NCI-H345 (cell line): ENCODE measurements at places on chromosomes 12 and 14.
A peak's percentile ranks its signal among the peaks of the same experiment; 100 is the strongest.

GRCh38 chr14:22314183-22314820 is 274.7 kb downstream of the DAD1 start:
- DNase-seq, result peak; percentile 4

DNA sequence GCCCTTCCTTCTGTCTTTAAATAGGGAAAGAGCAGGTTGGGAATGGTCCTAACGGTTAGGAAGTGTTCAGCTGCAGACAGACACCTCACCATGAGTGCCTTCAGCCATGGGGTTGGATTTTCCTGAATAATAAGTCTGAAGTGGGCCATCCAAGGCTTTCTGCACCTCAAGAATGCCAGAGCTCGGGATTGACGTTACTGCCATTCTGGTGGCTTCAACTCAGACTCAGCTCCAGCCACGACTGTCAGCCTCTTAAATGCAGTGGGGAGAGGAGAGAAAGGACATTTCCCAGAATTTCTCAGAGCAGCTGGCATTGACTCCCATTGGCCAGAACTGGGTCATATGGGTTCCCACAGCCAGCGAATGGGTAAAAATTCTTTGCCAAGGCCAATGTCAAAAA is 363.4 kb downstream of the MED13L start:
- no peak for DNase-seq

GRCh38 chr12:129530984-129531383 is 372.8 kb downstream of the TMEM132D start:
- DNase-seq, result no peak

DNA sequence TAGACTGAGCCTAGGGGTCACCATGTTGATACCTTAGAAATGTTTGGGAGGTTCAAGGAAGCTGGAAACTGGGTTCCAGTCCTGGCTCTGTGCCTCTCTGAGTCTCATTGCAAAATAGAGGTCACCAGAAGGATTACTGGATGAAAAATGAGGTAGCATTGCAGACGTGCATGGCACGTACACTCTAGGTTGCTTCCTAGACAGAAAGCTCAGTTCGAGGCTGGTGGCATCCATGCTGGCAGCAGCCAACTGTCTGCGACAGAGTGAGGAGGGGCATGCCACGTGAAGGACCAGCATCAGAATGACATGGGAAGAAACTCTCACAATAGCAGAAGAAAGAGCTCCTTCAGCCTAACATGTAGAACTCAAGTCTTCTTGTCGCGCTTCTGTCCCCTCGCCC is 4.6 kb upstream of the CYP46A1 start:
- DNase-seq, result no peak

DNA sequence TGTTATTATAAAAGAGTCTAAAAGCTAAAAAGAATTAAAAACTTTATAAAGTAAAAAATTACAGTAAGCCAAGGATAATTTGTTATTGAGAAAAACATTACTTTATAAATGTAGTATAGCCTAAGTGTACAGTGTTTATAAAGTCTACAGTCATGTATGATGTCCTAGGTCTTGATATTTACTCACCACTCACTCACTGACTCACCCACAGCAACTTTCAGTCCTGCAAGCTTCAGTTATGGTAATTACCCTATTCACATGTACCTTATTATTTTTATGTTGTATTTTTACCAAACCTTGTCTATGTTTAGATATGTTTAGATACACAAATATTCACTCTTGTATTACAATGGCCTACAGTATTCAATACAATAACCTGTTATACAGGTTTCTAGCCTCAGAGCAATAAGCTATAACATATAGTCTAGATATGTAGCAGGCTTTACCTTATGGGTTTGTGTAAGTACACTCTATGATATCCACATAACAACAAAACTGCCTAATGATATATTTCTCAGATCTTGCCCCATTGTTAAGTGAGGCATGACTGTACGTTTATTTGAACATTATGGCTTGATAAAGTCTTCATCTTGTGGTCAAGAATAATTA is 113.7 kb upstream of the KITLG start:
- no peak for DNase-seq

DNA sequence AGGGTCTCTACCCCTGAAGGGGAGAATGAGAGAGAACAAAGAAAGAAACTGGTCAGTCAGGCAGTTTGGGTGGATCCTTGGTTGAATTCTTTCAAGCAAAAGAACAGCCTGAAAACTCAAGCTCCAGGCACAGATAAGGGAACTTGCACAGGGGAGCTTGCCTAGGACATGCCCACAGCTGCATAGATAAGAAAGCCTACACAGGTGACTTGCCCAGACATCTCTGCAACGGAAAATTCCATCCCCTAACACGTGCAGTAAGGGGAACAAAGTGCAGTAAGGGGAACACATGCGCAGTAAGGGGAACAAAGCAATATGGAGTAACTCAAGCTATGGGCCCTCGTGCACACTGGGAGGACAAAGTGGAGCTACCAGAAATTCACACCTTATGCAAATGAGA is 540.1 kb upstream of the MIS18BP1 start:
- DNase-seq, result no peak

- no peak for DNase-seq
These were observed 5.2 kb downstream of the SMIM41 start for GRCh38 chr12:52084491-52085231.

DNA sequence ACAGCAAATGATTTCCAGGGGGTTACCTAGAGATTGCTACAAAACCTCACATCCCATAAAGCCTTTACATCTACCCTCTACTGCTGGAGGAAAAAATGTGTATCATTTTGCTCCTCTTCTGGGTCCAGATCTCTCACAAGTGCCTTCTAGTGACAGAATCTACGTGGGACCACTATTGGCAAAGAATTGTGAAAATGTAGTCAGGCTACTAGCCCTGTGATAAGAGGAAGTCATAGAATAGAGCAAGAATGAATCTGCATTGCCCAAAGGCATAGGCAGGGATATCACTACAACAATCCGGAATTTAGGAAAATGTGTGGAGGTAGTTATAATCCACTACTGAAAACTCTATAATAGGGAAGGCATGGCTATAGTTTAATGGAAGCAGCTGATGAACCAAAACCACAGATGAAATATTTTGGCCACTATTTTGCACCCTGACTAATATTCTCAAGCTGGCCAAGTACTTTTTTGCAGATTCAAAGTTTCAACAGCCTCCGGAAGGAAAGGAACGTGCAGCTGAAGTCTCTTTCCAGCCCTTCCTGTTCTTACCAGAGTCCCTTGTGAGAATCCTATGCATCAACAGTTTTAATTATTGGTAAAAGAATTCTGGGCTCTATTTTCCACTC is 176.8 kb downstream of the PHLDA1 start:
- DNase-seq, result no peak

- DNase-seq, result no peak
These were observed 53.0 kb upstream of the KITLG start for GRCh38 chr12:88633312-88633711.

GRCh38 chr12:64656429-64656828 is 46.1 kb downstream of the RASSF3 start:
- no peak for DNase-seq

DNA sequence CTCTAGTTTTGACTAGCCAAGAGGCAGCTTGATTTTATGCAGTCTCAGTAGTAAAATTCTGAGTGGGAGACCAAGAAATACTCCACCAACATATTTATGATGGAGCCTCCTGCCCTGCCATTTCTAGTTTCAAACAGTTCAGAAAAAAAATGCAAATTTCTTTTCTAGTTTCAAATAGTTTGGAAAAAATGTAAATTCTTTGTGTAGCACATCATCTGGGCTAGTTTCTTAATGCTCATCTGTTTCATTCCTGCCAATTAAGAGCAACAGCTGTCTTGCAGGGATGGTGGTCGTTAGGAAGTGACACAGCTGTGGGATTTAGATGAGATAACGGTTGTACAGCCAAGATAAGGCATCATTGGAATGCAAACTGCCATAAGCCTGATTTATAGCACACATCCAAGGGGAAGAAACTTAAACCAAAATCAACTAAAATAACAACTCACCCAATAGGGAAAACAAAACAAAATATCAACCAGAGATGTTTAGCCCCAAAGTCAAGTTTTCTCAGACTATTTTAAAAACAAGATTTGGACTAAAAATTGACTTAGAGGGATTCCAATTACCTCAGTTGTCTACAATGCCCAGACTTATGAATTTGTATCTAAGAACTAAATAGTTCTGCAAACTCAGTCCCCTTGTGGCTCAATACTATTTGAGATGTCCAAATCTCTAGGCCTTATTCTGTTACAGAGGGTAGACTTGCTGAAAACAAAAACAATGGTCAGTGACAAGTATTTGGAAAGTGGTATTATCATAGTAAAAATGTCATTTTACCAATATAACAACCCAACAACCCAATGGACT is 291.3 kb upstream of the ATP2B1 start:
- DNase-seq, result no peak

DNA sequence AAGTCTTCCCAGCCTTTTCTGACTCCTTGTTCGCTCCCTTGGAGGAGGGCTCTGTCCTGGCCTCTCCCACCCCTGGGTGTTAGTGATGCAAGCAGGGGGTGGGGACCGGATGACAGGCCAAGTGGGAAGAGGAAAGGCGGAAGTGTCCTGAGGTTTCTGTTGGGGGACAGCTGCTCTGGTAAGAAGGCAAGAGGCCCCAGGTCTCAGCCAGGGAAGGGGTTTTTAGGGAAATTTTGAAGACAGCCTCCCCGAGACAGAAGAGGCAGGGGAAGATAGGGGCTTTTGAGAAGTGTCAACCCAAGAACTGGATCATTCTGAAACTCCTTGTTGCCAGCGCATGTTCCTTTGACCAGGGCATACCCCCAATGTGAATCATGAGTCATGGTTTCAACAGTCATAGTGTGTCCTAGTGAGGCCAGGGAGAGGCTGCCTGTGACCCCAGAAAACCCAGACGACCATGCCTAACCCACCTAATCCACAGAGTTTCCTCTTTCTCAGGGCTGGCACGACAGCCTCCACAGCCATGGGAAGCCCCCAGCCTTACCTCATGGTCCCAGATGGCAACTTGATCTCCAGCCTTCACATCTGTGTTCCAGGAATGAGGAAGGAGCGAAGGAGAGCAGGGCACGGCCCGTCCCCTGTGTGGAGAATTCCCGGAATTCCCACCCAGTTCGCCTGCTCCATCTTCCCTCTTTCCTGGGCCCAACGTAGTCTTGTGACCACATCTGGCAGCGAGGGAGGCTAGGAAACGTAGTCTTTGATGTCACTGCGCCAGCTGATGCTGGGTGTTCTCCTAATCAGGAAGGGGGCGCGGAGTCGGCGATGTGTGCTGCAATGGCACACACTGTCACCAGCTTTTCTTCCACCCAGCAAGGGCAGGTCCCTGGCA is 4.9 kb upstream of the GPR132 start:
- no peak for DNase-seq

GRCh38 chr12:9169979-9170634 is 38.1 kb downstream of the PZP start:
- no peak for DNase-seq

DNA sequence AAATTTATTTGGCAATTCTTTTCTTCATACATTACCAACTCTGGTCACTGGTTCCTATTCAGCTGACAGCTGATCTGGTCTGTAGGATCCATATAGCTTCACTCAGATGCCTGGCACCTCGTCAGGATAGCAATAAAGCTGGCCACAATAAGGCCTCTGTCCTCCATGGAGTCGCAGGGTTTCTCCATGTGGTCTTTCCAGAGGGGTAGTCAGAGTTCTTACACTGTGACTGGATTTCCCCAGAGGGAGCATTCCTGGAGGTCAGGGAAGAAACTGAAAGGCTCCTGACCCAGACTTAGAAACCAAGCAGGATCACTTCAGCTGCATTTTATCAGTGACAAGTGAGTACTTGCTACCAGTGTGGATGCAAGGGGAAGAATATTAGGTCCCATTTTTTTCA is 34.9 kb upstream of the SIX1 start:
- DNase-seq, result no peak

GRCh38 chr12:65539023-65539422 is 260.5 kb downstream of the MSRB3 start:
- DNase-seq, result no peak

DNA sequence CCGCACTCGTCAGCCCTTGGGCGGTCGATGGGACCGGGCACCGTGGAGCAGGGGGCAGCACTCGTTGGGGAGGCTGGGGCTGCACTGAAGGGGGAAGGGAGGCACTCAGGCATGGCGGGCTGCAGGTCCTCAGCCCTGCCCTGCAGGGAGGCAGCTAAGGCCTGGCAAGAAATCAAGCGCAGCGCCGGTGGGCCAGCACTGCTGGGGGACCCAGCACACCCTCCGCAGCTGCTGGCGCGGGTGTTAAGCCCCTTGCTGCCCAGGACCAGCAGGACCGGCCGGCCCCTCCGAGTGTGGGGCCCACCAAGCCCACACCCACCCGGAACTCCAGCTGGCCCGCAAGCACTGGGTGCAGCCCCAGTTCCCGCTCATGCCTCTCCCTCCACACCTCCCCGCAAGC is 35.7 kb upstream of the YAF2 start:
- no peak for DNase-seq

GRCh38 chr12:3644104-3644503 is 108.8 kb downstream of the CRACR2A start:
- DNase-seq, result peak; percentile 11

DNA sequence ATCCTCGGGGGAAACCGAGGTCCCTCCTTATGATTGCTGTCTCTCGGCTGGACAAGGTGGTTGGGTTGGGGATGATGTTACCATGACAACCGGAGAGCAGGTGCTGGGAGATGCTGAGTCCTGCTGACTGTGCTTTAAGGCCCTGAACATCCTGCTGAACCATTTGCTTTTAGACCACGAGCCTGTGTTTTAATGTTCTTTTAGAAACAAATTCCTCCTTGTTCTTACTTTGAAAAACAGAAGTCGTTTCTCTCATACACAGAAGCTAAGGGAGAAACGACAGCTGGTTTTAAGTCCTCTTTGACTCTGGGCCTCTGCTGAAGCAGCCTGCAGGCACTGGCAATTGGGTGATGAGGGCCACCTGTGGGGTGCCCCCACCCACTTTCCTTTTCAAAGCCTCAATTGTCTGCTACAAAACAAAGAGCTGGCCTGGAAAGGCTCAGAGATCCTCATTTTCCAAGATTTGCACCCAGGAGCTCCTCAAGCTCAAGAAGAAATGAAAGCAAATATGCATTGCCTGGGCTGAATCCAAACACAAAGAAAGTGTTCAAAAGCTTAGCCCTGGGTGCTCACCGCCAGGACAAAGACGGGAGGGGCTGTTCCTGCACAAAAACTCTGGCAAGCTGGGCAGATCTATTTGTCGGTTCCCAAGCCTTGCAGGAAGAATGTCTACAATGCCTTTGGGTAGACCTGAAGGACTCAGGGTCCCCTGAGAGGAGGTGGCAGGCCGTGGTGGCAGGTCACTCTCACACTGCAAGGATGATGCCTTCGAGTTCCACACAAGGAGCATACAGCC is 90.0 kb upstream of the CLMN start:
- peak; percentile 21 for DNase-seq
